B cell (primary cell): ENCODE measurements at places on chromosomes 7 and 10. TPM values are rescaled to one million over a fixed set of nuclear protein-coding genes. Genes with fewer than 3 reads are reported as not detected.

GRCh38 chr7:82325416-82325815 is 118.2 kb downstream of the CACNA2D1 start:
- H3K27ac ChIP-seq = no peak overlapping the region
- H3K4me3 ChIP-seq = no peak overlapping the region
- H3K27me3 ChIP-seq = no peaks in the 10 kb centered on the region
- H3K36me3 ChIP-seq = no peaks in the 10 kb centered on the region
- no peak for DNase-seq

GRCh38 chr7:27155816-27156507 is 513 bp downstream of the HOXA7 start:
- peaks cover 96% of the 10 kb centered on the region for H3K27me3 ChIP-seq
- DNase-seq = peak; percentile 57
- no peak overlapping the region for H3K27ac ChIP-seq
- H3K4me1 ChIP-seq = peaks cover 75% of the 10 kb centered on the region
- H3K36me3 ChIP-seq = no peaks in the 10 kb centered on the region
- peak overlapping the region; percentile 15 for H3K4me3 ChIP-seq

GRCh38 chr10:45180946-45181875 is 134.2 kb downstream of the OR13A1 start:
- H3K4me3 ChIP-seq = no peak overlapping the region
- H3K36me3 ChIP-seq = no peaks in the 10 kb centered on the region
- no peaks in the 10 kb centered on the region for H3K27me3 ChIP-seq
- H3K27ac ChIP-seq = no peak overlapping the region
- no peaks in the 10 kb centered on the region for H3K4me1 ChIP-seq

CHPF2 gene
- 28.8 and 39.9 TPM in 2 replicates for polyA plus RNA-seq

DNA sequence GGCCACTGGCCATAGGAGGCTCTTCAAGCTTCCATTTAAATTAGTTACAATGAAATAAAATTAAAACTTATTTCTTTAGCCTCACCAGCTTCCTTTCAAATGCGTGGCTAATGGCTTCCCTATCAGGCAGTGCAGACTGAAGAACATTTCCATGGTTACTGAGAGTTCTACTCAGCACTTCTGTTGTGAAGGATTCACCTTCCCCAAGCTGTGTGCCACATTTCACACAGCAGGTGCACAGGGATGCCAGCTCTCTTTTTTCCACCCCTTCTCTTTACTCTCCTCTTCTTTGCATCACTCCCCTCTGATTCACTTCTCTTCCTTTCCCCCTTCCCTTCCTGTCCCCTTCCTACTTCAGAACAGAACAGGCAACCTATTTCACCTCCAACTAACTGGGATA is 833 bp downstream of the GDF2 start:
- no peaks in the 10 kb centered on the region for H3K27me3 ChIP-seq
- H3K4me1 ChIP-seq = no peaks in the 10 kb centered on the region
- H3K27ac ChIP-seq = no peak overlapping the region

DNA sequence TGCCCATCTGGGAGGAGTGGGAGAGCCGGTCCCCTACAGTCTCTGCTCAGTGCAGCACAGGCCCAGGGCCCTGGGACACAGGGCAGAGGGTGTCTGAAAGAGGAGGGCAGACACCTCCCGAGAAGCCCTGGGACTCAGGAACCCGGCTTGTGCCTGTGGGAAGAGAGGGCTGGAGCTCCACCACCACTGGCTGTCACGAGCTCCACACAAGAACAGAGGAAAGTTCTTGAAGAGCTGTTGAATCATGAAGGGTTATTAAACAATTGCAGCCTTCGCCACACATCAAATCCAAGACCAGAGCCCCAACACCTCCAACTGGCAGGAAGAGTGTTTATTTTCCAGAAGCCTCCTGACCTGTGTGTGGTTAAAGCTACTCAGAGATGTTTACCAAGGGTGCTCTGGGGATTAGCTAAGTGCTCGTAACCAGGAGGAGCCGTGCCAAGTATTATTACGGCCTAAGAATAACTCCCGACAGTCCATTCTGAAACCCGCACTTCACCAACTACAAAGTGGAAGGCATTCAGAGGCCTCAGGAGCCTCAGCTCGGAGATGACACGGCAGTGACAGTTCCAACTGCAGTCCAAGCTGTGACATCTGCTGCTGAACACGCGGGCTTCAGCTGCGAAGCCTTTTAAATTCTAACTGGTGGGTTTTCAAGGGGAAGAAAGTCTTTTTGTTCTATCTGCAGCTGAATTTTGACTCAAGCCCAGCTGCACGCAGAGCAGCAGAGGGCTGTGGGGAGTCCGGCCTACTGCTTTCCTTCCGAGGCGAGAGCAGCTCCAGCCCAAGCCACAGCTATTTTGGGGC is 75.1 kb downstream of the MAD1L1 start:
- no peak overlapping the region for H3K4me3 ChIP-seq
- DNase-seq = no peak
- peaks cover 4% of the 10 kb centered on the region for H3K36me3 ChIP-seq
- no peaks in the 10 kb centered on the region for H3K4me1 ChIP-seq
- H3K27me3 ChIP-seq = no peaks in the 10 kb centered on the region

NEUROG3 gene
- polyA plus RNA-seq = 0.09 TPM in 1 of 2 replicates, not detected in the other
